ENCODE measurements at places on chromosomes 13 and 19.

DNA sequence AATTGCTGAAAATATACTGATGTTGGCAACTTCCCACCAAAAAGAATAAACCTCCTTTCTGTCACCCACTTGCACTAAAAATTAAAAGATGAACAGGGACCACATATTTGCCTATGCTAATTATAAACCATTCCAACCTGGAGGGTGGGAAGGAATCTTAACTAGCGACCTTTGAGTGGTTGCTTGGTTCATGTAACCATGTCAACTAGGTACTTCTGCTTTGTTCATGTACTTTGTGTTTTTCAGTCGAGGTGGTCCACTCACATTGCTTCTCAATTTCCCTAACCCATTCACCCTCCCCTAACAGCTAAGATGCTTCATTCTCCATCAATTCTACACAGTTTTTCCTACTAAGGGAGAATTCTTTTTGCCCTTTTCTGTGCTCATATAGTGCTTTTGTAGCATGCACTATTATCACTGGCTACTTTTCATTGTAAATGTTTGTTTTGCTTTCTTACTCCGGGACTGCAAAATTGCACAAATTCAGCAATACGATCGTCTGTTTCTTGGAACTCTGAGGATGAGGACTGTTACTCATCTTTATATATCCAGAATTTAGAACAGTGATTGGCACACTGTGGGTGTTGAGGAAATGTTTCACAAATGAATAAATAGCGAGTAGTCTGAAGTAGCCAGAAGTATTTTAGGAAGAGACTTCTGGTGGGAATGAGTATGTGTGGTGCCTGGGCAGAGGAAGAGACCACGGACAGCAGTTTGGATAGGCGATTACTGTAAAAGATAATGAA, 187.5 kb downstream of the GPC6 start:
- DNase-seq = no peak

DNA sequence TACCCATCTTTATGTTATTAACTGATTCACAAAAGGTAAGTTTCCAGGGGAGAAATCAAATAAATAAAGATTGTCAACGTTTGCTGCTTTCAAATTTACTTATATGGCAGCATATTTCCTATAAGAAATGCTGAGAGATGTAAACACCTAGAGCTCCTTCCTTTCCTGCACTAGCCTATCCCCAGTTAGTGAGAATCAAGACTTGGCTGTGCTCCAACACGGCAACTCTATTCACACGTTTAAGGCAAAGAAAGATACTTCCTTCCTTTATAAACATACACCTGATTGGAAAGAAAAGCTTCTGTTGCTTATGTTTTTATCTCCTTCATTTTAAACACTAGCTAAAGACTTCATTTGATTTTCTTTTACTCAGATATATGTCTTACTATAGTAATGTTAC, 107.0 kb downstream of the PCDH9 start:
- DNase-seq = no peak

DNA sequence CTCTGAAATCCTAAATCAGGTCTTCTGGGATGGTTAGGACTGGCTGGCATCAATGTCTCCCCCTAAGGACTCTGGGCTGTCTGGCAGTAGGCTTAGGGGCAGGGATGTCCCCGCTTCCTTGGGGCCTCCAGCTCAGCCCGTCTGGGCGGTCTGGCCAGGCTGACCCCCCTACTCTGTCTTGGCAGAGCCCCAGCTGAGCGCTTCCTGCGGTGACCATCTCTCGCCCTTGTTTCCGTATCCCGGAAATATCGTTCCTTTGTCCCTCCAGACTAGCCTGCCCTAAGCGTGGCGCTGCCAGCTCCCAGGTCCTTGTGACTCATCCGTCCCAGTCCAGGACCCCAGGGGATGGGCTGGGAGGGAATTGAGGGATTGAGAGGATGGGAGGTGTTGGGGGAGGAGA, 11.3 kb downstream of the GTPBP3 start:
- no peak for DNase-seq

DNA sequence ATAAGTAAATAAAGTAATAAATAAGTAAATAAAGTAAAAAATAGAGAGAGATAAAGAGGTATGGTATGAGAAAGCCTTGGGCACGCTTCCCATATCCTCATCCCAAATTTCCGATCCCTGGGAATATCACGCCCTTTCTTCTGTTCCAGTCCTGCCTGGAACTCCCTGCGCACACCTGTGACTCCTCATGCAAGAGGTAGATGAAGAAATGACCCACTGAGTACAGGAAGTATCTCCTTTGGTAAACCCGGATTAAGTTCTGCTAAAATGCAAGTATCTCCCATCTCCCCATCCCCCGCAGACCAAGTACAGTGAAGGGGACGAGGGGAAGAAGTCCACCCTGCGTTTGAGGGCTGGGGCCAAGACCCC, 399 bp upstream of the ZNF136 start:
- no peak for DNase-seq

DNA sequence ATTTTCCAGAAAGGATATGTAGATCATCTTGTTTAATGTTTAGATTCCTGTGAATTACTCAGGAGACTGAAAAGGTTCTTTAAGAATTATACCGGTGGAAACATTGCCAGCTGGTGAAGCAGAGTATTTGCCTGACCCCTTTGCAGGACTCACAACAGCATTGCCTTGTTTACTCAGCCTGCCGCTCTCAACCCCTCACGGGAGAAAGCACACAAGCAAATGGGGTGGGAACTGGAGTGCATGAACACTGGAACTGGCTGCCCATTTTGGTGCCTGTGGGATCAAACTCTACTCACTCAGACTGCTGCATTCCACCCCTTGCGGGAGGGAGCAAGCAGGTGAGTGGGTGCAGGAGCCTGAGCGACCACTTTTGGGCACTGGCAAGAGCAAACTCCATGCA, 804.7 kb upstream of the SLITRK1 start:
- no peak for DNase-seq

DNA sequence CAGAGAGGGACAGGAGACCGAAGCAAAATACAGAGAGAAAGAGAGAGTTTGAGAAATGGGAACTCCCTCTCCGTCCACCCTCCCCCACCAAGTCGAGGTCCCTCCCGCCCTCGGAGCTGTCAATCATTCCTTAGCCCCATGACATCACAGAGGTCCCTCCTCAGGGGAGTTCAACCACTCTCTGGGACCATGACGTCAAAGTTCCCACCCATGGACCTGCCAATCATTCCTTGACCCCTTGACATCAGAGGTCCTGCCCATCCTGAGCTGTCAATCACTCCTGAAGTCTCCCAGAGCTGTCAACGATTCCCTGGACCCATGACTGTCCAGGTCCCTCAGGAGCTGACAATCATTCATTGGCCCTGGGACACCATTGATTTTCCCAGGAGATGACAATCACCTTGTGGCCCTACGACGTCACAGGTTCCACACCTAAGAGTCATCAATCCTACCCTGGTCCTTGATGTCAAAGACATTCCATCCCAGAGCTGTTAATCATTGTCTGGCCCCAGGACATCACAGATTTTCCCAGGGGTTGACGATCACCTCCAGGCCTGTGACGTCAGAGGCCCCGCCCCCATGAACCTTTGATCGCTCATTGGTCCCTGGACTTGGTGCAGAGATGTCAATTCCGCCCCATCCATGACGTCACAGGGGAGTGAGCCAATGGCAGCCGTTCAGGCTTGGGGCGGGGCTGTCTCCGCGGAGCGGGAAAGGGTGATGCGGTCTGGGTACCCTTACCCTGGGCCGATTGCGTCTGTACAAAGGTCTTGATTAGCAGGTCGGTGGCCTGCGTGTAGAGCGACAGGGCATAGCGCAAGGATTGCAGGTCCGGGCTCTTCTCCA, 61.7 kb downstream of the COLGALT1 start:
- DNase-seq = no peak

DNA sequence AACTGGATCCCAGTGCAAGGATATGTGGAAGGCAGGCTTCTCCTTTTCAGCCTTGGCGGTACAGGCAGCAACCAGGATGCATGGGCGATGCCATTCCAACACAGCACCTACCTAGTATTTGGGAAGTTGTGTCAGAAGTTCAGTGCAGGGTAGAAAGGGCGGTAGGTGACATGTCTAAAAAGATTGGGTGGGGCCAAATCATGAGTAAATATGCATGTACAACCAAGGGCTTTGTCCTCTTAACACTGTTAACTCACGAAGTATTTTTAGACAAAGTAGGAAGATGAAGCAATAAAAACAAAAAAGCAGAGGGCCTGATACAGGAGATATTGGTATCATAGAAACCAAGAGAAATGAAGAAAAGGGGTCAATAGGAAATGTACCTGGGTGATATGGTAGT, 392.1 kb downstream of the MYO16 start:
- no peak for DNase-seq
